Ovary (tissue), 10 donors: ENCODE measurements at places on chromosomes 7 and 10. TPM values are rescaled to one million over a fixed set of nuclear protein-coding genes. Genes with fewer than 3 reads are reported as not detected.

Gene VGF
- not detected for total RNA-seq

Gene GBX1
- not detected for total RNA-seq

Gene RPP38
- 11.9 TPM for total RNA-seq

Gene MCM10
- total RNA-seq, result 0.53 TPM

Gene CALHM1
- not detected for total RNA-seq

Gene SLC26A3
- total RNA-seq, result 0.77 TPM
